ENCODE measurements at places on chromosomes 16 and 17.

DNA sequence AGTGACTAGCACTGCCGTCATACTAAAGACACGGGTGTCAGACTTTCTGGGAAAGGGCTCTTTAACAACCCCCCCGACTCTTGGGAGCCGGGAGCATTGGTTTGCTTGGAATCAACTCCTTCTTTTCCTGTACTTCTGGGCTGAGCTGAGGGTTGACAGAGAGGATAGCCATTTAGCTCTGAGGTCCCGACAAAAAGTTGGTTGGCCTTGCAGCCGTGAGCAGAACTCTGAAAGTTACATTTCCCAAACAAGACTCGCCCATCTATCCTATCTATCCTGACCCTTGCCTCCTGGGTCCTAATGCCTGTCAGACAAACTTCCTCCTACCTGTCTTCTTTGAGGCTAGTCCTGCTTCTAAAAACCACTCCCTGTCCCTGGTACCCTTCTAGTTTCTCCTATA lies 460.8 kb upstream of the TOM1L1 start:
- DNase-seq = no peak

DNA sequence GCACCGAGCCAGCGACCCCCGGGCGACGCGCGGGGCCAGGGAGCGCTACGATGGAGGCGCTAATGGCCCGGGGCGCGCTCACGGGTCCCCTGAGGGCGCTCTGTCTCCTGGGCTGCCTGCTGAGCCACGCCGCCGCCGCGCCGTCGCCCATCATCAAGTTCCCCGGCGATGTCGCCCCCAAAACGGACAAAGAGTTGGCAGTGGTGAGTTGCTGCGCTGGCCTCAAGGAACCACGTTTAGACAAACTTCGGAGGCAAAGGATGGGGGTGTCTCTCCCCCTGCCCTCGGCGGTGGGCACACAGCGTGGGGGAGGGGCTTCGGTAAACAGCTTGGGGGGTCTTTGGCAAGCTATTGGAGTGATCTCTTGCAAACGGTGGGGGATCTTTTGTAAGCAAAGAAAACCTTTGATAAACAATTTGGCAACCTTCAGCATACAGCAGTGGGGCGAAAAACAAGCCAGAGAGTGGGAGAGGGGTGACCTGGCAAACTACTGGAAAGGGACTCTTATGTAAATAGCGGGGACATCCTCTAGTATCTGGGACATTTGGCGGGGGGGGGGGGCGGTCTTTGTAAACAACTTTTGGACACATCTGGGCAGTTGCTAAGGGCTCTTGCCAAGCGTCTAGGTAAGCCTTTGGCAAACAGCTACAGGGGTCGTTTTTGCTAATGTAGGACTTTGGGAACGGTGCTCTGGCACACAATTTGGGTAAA lies 587 bp downstream of the MMP2 start:
- DNase-seq = no peak

GRCh38 chr17:44786551-44787081 lies 27.8 kb downstream of the ADAM11 start:
- no peak for DNase-seq

DNA sequence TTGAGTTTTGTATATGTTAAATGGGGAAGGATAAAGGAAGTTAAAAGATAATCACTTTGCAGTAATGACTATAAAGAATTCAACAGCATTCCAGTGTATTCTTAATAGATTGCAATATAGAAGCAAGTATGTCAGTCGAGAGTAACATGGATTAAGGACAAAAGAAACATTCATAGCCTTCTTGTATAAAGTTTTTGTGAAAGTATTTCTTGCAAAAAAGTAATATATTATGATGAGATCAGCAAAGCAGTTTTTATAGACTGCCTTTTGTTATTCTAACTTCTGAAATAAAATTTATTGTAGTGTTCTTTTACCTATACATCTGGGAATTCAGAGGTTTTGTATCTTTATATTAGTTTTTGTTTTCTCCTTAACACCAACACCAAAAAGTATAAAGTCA lies 184.9 kb upstream of the RBL2 start:
- no peak for DNase-seq

DNA sequence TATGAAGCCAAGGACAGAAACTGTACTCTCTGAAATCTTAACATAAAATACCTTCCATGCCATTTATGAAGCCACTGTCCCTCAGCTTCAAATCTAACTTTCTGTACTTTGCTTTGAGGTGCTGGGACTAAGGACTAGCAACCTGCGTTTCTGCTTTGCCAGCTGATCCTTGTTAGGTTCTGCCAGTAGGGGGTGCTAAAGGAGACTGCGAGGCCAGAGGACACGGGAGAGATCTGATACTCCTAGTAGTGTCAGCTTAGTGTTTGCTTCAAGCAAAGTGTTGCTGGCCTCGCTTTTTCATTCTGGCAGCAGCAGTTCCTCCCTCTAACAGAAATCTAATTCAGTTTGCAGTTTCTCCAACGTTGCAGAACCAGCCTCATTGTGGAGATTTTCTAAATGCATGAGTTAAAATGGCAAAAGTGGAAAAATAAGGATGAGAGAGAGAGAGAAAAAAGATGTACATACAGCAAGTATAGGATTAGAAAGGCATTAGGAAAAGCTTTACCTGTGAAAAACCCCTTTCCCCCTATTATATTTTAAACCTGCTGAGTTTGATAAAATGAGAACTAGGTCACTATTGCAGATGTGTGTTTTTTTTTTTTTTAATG lies 297.5 kb downstream of the CA10 start:
- no peak for DNase-seq

GRCh38 chr17:50326831-50327364 lies 19.0 kb upstream of the XYLT2 start:
- DNase-seq = no peak

DNA sequence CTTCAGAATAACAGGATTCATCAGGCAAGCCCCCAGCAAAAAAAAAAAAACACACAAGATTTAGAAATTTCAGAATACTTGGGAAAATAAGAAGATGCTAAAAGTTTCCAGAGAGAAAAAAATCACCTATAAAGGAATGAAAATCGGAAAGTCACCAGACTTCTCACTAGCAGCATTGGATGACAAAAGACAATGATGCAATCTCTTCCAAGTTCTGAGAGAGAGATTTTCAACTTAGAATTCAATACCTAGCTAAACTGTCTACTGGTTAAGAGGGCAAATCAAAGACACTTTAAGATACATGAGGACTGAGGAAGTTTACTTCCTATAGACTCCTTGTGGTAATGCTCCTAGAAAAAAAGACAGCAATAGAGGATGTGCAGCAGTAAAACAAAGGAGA lies 23.9 kb upstream of the TNS4 start:
- no peak for DNase-seq

DNA sequence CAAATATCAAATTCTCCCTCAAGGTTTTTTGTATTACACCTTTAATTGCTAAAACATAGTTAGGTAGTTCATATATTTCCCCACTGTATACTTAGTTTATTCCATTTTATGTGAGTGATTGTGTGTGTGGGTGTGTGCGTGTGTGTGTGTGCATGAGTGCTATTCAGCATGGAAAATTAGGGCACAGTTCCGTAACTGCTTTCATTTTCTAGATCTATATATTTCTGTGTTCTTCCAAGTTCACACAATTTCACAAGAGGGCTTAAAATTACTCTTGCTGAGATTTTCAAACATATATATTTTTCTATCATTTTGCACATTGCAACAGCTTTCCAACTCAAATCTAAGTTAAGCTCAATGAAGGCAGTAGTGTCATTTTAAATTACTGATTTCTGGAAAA lies 782.9 kb upstream of the SOX9 start:
- no peak for DNase-seq

DNA sequence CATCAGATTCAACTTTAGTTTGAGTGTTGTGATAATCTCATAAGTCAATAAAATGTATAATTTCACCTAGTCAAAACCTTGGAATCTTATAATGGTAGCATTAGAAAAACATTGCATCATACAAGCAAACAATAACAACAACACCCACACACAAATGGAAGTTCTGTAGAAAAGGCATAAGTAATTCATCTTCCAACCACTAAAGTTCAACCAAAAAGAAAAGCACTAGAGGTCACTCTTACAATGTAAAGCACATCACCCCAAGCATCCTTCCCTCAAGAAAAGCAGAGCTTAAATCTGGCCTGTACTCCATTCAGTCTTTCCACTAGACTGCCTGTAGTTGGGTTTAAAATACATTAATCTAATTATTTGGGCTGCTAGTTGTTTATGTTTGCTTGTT lies 1.8 kb downstream of the CNTNAP4 start:
- no peak for DNase-seq

DNA sequence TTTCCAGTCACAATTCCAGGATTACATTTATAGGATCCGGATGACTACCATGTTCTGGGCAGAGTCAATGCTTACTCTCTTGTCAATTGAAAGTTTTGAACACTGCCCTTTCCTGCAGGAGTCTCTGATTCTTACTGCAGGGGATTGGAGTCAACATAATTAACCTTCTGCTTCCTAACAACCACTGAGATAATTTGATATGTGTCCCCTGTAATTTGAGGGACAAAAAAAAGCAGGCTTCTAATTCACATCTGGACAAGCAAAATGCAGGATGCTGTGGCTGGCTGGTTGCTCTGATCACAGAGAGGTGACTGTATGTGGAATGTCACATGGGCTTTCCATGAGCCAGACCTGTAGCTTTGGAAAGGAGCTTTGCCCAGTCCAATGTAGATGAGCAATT lies 54.9 kb downstream of the PMP22 start:
- no peak for DNase-seq
